Esophagus squamous epithelium (tissue), 5 donors: ENCODE measurements at places on chromosomes 16 and 17.
A peak's percentile ranks its signal among the peaks of the same experiment; 100 is the strongest.

DNA sequence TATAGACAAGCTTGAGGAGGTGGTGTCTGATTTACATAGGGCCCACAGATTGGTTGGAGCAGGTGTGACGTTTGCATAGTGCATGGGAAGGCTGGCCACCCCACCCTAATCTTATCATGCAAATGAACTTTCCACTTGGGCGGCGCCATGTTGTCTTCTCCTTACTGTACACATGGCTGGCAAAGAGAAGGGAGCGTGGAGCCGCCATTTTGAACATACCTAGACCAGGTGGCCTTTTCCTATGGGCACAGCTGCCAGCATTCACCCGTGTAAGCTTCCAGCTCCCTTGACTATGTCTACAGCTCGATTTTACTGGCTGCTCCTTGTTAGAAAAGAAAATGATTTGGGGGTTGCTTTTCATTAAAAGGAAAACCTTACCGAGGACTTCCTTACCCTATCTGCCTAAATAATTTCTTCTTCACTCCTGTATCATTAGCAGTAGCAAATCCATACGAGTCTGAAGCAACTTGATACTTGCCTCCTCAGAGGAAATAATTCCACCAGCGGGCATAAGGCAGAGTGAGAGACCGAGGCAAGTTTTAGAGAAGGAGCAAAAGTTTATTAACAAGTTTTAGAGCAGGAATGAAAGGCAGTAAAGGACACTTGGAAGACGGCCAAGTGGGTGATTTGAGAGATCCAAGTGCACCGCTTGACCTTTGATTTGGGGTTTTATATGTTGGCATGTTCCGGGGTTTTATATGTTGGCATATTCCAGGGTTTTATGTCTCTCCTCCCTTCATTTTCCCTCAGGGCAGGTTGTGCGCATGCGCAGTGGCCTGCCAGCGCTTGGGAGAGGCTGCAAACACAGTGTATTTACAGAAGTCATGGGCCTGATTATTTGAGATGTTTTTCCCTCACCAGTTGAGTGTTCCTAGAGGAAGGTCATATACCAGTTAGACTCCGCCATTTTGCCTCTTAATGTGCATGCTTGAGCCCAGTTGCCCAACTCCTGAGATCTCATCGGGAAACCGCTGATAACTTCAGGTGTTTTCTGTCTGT lies 65.7 kb downstream of the MARF1 start:
- no peak for DNase-seq

DNA sequence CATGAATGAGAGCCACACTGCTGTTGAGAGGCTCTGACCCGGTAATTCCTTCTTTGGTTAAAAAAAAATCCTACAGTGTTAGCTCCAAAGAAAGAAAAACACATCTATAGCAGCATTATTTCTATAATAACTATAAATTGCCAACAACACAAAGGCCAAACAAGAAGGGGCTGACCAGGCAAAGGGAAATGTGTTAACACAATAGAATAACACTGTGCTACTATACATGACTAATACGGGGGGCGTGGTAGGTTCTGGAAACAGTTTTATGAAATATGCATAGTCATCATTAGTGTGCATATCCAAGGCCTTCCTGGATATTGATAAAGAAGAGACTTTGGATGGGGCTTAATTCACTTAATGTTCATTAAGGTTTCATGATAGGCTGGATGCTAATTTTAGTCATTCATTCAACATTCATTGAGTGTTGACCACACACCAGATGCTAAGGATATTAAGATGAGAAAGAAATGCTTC lies 50.0 kb upstream of the CCL1 start:
- DNase-seq = no peak

DNA sequence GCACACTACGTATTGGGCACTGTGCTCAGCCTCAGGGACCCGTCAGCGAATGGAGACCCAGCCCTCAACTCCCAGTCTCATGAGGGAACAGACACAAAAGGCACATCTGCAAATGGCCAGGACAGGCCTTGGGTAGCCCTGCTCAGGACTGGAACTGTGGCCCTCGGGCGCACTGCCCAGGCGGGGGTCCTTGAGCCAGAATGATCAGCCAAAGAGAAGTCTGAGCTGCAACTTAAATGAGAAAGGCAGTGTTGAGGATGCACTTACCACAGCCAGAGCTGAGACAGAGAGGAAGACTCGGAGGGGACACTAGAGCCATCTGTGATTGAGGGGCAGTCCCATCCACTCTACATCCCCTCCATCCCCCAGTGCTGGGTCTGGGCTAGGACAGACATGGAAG lies 117.3 kb downstream of the C16orf95 start:
- DNase-seq = no peak

- no peak for DNase-seq
Observed at GRCh38 chr17:63805591-63805990, 21.6 kb upstream of the PSMC5 start.

- DNase-seq = no peak
Observed at GRCh38 chr17:48541577-48542113, 3.3 kb downstream of the HOXB2 start.

DNA sequence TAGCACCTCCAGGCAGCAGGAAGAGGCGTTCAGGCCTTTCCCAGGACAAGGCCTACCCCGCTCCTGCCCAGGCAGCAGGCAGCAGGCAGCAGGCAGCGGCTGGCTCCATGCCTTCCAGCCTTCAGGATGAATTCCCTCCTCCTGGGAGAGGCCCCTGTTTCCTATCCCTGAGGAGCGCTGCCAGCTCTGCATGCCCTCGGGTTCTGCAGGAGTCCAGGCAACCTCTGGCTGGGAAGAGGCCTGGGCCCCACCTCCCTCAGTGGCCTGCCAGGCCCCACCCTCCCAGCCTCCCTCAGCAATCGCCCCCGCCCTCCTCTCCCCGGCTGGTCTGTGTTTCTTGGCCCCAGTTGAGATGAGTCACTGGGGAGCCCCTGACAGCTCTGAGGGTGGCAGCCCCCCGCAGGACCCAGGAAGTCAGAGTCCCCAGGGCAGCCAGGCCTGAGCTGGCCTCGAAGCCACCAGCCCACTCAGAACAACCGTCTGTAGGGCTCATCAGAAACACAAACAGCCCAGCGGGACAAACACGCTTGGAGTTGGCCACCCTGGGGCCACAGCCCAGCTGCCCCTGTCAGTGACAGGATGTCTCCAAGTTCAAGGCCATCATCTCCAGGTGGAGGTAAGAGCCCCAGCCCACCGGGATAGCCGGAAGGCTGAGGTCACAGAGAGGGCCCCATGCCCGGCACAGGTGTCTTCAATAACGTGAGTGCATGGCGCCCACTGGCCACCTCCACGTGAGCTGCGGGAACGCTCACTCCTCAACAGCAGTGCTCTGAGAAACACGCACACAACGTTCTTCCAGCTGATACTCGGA lies 39.5 kb upstream of the CIBAR2 start:
- no peak for DNase-seq

DNA sequence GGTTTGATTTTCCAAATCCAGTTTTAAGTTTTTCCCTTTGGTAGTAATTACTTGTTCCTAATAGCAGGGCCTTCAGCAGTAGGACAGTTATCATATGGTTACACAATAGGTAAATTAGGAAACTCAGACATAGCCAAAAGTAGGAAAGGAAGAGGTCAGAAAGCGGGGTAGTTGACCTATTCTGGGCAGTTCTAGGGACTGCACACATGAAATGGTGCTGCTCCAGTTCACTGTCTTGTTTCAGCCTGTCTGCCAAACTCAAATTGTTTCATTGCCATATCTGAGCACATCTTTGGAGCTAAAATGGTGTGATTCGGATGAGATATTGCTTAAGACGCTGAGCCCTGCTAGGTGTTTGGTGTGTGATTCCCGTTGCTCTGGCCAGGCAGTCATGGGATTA lies 56.7 kb downstream of the TANGO6 start:
- no peak for DNase-seq

DNA sequence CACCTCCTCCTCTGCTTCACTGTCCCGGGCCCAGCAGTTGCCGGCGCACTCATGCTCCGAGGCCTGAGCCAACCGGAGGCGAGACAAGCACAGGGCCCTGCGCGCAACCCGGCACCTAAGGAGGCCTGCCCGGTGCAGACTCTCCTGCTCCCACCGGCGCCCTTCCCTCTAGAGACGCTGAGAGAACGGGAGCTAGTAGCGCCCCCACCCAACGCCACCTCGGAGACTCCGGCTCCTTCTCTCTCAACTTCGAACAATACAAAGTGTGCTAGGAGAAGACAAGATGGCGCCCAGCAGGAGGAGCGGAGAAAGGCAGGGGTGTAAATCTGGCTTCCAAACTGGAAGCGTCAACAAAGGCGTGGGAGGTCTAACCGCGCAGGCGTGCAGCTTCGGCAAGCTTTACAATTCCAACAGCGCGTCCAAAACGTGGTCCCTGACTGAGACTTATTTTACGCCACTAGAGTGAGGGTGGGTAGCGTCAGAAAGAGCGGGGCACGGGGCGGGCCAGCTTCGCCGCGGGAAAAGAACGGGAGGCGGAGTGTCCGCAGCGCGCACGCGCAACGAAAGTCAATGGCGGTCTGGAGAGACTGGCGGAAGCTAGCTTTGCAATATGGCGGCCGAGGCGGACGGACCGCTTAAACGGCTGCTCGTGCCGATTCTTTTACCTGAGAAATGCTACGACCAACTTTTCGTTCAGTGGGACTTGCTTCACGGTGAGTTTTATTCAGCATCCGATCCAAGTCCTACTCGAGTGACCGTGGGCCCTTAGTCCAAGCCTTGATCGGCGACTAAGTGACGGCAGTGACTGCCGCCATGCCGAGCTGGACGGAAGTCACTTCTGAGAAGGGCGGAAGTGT lies at the start of gene MPDU1:
MPDU1 (plus strand) TSS at position 600 of the 857 bp plus-strand sequence; CDS start at position 611, 11 bp downstream.
- DNase-seq = peak; percentile 71

DNA sequence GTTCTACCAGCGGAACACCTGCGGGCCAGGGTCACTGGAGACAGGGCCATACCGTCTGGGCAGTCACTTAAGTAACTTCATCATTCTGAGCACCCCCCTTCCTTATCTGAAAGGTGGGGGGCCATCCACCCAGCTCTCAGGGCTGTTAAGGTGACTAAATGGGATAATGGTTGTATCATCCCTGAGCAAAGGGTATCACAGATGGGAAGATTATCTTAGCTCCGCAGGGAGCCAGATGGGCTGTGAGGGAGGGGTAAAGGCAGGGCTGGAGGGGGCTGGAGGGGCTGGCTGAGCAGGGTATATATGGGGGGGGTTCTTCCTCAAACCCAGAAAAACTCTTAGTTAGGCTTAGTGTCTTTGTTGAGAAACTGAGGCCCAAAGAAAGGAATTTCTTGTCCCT lies 2.9 kb upstream of the CACNA1G start:
- no peak for DNase-seq

DNA sequence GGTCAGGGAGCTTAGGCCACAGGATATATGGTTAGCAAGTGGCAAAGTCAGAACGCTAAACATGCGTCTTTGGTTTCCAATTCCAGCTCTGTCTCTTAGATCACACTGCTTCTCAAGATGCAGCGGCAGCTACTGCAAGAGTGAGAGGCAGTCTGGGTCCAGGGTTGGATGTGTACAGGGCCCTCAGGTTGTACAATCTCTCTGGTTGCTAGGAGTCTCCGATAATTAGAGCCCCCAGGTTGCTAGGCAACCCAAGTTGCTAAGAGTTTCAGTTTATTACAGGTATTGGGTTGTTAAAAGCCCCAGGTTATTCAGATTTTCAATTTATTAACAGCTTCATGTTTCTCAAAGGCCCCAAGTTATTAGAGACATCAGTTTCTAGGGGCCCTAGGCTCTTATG lies 15.5 kb upstream of the SPACA3 start:
- no peak for DNase-seq

GRCh38 chr16:57867000-57867561 lies 64.8 kb upstream of the KIFC3 start:
- DNase-seq = no peak

- DNase-seq = no peak
Observed at GRCh38 chr17:81209141-81209540, 13.6 kb downstream of the CEP131 start.

GRCh38 chr17:74220946-74221818 lies 7.8 kb downstream of the TTYH2 start:
- DNase-seq = no peak

DNA sequence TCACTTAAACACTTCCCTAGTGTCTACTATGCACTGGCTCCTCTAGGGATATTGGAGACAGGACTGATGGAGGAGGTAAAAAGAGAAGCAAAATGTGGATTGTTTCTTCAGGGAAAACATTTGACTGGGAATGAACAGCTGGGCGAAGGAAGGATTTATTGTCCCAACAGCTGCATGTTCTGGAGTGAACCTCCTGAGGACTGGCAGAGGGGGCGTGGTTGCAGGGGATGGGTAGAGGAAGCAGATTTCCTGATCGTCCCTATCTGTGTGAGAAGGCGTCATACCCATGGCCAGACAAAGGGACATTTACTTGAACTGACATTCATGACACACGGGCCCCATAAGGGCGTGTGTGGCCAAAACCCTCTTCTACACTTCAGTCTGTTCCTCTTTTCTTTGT lies 321.5 kb downstream of the MAP2K4 start:
- DNase-seq = no peak

DNA sequence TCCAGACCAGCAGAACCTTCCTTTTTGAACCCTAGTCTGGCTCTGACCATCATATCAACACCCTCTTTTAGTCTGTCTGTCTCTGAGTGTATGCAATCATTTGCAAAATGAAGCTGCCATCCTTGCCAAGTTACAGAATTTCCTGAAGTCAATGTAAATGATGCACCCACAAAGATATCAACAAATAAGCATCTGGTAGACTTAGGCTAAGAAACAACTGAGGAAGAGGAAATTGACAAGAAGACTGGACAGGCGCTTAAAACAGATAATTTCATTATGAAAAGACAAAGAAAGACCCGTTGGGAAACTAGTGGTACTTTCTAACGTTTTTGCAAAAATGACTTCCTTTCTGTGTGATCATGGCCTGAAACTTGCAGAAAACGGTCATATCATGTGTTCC lies 24.7 kb upstream of the CIITA start:
- DNase-seq = no peak

DNA sequence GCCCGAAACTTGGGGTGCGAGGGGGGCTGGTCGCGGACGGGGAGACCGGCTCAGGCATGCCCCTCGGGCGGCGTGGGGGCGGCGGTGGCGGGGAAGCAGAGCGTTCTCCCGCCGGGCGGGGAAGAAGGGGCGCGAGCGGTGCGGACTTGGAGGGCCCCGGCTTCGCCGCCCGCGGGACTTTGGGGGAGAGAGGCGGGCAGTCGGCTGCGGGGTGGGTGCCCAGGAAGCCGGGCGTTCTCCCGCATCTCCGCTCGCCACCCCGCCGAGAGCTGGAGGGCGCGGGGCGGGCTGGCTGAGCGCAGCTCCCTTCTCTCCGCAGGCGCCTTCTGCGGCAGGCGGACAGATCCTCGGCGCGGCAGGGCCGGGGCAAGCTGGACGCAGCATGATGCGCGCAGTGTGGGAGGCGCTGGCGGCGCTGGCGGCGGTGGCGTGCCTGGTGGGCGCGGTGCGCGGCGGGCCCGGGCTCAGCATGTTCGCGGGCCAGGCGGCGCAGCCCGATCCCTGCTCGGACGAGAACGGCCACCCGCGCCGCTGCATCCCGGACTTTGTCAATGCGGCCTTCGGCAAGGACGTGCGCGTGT lies 772 bp downstream of the NTN1 start:
- no peak for DNase-seq

DNA sequence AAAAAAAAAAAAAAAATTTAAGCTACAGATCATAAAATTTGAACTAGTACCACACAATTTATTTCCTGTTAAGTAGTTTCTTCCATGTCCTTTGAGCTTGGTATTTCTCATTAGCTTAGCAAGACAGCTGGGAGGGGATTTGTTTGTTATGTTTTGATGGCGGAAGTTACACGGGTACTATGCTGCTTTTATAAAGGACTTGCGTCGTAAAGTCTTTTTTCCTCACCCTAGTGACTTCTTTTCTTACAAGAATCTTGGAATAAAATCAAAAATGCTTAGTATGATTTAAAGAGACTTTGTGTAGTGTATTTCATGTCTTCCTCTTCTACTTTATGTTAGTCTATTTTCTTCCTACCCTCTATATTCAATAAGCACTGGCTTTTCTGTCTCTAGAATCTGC lies 89.1 kb downstream of the NLK start:
- DNase-seq = no peak
